ENCODE measurements at places on chromosomes 16 and 17.

DNA sequence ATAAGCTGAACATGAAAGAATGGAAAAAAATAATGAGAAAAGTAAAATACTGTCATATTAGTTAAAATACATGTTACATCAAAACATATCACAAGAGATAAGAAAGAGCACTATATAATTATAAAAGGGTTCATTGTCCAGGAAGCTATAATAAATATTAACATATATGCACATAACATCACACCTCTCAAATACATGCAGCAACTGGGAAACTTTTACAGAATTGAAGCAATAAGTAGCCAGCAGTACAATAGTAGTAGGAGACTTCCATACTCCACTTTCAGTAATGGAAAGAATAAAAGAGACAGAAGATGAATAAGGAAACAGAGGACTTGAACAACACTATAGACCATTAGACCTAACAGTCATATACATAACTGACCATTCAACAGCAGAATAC, 90.4 kb downstream of the AHSP start:
- no peak for DNase-seq

- DNase-seq: no peak
Observed at GRCh38 chr17:65449495-65449894, 112.0 kb downstream of the AXIN2 start.

DNA sequence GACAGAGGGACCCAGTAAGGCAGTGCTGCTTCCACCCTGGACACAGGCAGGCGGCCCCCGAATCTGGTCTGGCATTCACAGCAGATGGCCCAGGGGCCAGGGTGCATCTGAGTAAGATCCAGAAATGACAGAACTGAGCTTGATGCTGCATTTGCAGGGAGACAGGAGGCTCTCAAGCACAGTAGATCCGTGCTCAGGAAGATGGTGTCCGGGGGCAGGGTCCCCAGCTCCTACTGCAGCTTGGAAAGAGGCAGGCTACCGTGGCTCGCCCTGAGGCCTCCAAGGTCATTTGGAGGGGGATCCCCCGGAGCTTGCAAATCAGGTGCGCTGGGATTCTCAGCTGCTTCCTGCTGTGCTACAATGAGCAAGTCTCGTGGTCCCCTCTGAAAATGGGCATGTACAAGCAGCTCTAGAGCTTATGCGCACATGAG, 2.2 kb downstream of the C16orf95 start:
- DNase-seq: no peak

DNA sequence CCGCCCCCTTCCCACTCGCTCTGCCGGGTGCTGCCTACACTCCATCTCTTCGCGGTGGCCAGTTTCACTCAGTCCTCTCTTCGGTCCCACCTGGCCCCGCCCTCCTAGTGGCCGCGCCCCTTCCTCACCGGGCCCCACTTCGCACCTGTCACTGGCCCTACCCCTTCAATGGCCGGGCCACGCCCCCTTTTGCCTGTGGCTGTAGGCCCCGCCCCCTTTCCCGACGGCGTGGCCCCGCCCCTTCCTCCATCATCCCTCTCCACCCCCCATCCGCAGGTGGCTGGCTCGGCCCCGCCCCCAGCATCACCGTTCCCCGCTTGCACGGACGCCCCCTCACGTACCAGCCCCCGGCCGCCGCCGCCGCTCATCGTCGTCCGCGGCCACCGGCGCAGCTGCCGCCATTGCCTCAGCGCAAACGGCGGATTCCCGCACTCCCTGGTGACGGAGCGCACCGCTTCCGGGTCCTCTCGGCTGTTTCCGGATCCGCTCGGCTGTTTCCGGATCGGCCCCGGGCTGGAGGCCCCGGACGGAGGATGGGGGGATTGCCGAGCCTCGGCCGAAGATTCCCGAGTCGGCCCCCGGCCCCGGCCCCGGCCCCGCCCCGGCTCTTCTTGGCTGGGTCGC, at the start of gene RABEP2:
Gene RABEP2 (minus strand): TSS at position 477 of the 624 bp plus-strand sequence. CDS start 75 bp downstream, at position 402.
- peak; percentile 96 for DNase-seq

DNA sequence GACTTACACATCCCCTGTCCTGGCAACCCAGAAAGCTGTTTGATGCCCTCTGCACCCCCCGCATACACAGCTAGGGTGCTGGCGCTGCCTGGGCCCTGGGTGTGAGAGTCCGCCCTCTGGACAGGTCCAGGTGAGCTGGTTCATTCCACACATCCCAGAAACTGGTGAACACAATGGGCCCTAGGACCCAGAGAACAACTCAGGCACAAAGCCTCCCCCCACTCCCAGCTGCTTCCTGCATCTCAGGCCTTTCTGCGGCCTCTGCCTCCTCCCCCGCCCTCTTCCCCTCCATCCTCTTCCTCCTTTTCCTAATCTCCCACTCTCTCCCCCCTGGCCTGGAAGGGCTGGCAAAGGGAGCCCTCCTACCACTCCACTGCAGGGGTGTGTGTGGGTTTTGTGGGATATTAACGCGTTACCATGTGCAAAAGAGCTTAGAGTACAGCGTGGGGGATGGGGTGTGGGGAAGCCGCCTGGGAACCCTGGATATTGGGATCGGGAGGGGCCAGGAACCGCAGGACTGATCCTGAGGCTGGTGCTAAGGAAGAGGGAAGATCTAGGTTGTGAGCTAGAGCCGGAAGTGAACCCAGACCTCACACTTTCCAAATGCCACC, 1.6 kb upstream of the PPP1R9B start:
- DNase-seq: no peak
